ENCODE measurements at places on chromosomes 5 and 9.

DNA sequence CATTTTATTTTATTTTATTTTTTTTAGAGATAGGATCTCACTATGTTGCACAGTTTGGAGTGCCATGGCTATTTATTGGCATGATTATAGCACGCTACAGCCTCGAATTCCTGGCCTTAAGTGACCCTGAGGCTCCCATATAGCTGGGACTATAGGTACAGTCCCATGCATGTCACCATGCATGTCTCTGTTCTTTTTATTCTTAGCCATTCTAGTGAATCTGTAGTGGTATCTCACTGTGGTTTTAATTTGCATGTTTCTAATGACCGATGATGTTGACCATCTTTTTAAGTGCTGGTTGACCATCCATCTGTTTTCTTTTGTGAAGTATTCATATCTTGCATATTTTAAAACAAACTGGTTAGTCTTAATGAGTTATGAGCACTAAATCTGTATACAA lies 76.1 kb downstream of the SLC44A1 start:
- DNase-seq: no peak

GRCh38 chr5:107124376-107124775 lies 546.4 kb downstream of the EFNA5 start:
- no peak for DNase-seq

GRCh38 chr9:129776938-129777768 lies 24.3 kb upstream of the PTGES start:
- peak; percentile 96 for DNase-seq

DNA sequence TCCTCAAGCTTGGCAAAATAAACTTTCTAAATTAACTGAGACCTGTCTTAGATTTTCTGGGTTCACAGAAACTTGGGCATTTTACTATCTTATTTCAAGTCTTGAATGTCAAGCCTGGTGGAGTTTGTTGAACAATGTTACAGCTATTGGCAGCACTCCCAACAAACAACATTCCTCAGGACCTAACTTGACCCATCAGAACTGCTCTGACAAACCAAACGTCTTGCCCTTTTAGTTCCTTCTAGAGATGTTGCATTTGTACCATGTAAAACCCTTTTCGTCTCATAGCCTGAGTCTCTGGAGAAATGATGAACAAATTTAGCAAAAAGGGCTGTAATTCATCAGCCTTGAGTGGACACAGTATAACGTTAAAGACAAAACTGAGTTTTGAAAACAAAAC lies 51.1 kb downstream of the GNA14 start:
- no peak for DNase-seq

DNA sequence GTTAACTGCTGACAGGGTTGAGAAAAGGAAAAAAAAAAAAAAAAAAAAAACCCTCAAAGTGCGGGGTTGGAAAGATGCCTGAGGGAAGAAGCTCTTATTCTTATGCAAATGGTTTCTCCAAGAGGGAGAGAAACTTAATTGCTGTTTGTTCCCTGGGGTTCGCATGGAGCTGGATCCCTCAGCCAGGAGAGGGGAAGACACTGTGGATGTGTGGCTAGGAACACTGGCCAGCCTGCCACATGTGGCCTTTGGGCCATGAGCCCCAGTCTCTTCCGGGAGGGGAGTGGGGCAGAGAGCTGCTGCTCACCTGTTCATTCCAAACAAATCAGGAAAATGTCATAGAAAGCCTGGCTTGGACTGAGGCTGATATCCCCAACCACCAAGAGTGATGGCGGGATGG lies 9.4 kb upstream of the SCGB3A2 start:
- no peak for DNase-seq

- no peak for DNase-seq
Measured at GRCh38 chr9:130962418-130963316, 23.6 kb upstream of the FIBCD1 start.
